ENCODE measurements at places on chromosomes 13 and 19. TPM values are rescaled to one million over a fixed set of nuclear protein-coding genes. Genes with fewer than 3 reads are reported as not detected.

MBD3L3 gene
- not detected for total RNA-seq

FKBP8 gene
- total RNA-seq = 169 TPM

LILRB2 gene
- 27.3 TPM for total RNA-seq

NR2F6 gene
- total RNA-seq = 2.1 TPM
